ENCODE measurements at places on chromosomes 11 and 22.
A peak's percentile ranks its signal among the peaks of the same experiment; 100 is the strongest.

GRCh38 chr22:42317008-42317407, 46.6 kb upstream of the TCF20 start:
- peaks cover 4% of the 10 kb centered on the region for H3K27me3 ChIP-seq
- no peak overlapping the region for H3K27ac ChIP-seq
- DNase-seq = no peak

DNA sequence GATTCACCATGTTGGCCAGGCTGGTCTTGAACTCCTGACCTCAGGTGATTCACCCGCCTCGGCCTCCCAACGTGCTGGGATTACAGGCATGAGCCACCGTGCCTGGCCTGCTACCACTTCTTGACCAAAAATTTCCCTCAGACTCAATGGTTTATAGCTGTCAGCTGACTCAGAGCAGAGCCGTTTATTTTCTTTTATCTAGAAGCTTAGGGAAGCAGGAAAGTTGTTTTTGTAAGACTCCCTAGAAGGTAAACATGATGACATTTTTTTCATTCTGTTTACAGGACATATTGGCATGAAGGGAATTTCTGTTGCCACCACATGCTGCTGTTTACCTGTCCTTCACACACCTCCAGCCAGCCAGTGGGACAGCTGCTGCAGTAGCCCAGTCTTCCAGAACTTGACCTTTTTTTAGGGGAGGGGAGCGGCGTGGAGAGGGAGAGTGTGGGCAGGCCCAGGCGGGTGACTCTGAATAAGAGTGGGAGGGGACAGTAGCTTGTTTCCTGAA, 56.1 kb upstream of the PTPRJ start:
- H3K27me3 ChIP-seq = no peaks in the 10 kb centered on the region
- peak overlapping the region; percentile 5 for H3K27ac ChIP-seq
- H3K4me3 ChIP-seq = no peak overlapping the region

DNA sequence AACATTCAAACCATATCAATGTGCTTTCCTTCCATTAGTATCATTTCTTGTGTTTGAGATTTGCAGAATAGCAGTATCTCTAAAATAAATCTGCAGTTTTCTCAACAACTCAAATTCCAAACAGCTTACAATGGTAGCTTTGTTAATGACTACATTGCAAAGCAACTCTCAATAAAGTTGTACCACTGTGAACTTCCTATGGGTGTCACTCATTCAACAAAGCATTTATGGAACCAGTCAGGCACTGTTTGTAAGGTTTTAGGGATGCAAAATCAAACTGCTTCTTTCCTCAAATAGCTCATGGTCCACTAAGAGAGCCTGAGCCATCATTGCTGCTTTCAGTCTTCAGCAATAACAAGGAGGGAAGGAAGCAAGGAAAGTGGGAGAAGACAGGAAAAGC, 91.0 kb downstream of the CCDC83 start:
- no peak overlapping the region for H3K4me3 ChIP-seq
- no peaks in the 10 kb centered on the region for H3K36me3 ChIP-seq
- H3K27ac ChIP-seq = no peak overlapping the region
- peaks cover 21% of the 10 kb centered on the region for H3K4me1 ChIP-seq
- no peaks in the 10 kb centered on the region for H3K27me3 ChIP-seq
- DNase-seq = no peak

- DNase-seq = peak; percentile 57
- peaks cover 5% of the 10 kb centered on the region for H3K36me3 ChIP-seq
- H3K4me3 ChIP-seq = no peak overlapping the region
- peaks cover 20% of the 10 kb centered on the region for H3K4me1 ChIP-seq
Measured at GRCh38 chr22:19871845-19872778, 17.4 kb upstream of the GNB1L start.

- no peak overlapping the region for H3K4me3 ChIP-seq
- H3K36me3 ChIP-seq = peaks cover 92% of the 10 kb centered on the region
- no peaks in the 10 kb centered on the region for H3K4me1 ChIP-seq
- no peaks in the 10 kb centered on the region for H3K27me3 ChIP-seq
- H3K27ac ChIP-seq = peak overlapping the region; percentile 33
- no peak for DNase-seq
Measured at GRCh38 chr11:78221396-78222315, 32.9 kb downstream of the USP35 start.

- no peak overlapping the region for H3K27ac ChIP-seq
- no peaks in the 10 kb centered on the region for H3K27me3 ChIP-seq
- H3K36me3 ChIP-seq = no peaks in the 10 kb centered on the region
- H3K4me1 ChIP-seq = peaks cover 7% of the 10 kb centered on the region
- H3K4me3 ChIP-seq = no peak overlapping the region
Measured at GRCh38 chr11:27352781-27353180, 10.2 kb downstream of the CCDC34 start.

GRCh38 chr11:73969991-73970800, 12.4 kb downstream of the UCP2 start:
- H3K36me3 ChIP-seq = no peaks in the 10 kb centered on the region
- no peaks in the 10 kb centered on the region for H3K4me1 ChIP-seq
- no peak overlapping the region for H3K4me3 ChIP-seq

- H3K36me3 ChIP-seq = no peaks in the 10 kb centered on the region
- peaks cover 35% of the 10 kb centered on the region for H3K27me3 ChIP-seq
- no peak overlapping the region for H3K27ac ChIP-seq
- peak overlapping the region; percentile 53 for H3K4me3 ChIP-seq
Measured at GRCh38 chr11:20162824-20163782, 2.8 kb upstream of the DBX1 start.

DNA sequence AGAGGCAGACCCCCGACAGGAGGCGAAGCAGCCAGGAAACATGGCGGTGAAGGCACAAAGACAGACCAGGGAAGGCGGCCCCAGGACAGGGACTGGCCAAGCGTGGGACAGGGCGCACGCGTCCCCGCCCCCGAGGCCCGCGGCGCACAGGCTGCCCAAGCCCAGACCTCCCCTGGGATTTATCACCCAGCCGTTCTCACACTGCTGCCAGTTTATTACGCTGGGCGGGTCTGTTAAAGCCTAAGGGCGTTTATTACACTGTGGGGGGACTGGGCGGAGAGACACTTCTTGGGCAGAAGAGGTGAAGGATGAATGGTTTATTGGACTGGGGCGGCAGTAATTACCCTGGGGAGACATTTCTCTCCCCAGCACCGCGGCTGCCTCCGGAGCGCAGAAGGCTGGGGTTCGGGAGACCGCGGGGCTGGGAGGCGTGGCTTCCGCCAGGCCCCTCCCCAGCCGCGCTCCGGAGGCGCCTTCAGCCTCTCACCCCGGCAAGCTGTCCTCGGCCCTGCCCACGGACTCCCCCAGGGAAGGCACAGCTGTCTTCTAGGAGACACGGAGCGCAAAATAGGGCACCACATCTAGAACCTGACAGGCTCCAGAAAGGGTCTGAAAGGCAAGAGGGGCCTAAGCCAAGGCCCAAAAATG, 47.1 kb downstream of the SLC22A12 start:
- peaks cover 23% of the 10 kb centered on the region for H3K36me3 ChIP-seq
- H3K4me1 ChIP-seq = peaks cover 4% of the 10 kb centered on the region
- H3K27me3 ChIP-seq = no peaks in the 10 kb centered on the region
- no peak overlapping the region for H3K27ac ChIP-seq
- H3K4me3 ChIP-seq = peak overlapping the region; percentile 49

- no peak overlapping the region for H3K4me3 ChIP-seq
- H3K27ac ChIP-seq = no peak overlapping the region
- no peaks in the 10 kb centered on the region for H3K36me3 ChIP-seq
Measured at GRCh38 chr22:43945632-43946383, 9.4 kb upstream of the SAMM50 start.

DNA sequence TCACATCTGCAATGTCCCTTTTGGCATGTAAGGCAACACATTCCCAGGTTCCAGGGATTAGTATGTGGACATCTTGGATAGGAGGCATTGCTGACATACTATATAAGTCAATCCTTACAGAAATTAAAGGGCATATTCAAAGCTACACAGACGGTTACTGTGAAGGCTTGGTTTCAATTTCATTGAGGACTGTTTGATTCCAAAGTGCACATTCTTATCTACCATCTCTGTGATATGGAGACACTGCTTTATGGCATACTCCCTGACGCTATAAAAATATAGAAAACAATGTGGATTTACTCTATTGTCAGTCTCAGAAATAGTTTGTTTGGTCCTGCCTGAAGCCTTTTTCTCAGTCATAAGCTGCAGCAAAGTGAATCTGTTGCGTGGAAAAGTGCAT, 1486.7 kb downstream of the FAM181B start:
- H3K27me3 ChIP-seq = no peaks in the 10 kb centered on the region
- no peaks in the 10 kb centered on the region for H3K36me3 ChIP-seq
- no peaks in the 10 kb centered on the region for H3K4me1 ChIP-seq
- DNase-seq = no peak
- H3K4me3 ChIP-seq = no peak overlapping the region

- no peak overlapping the region for H3K4me3 ChIP-seq
- DNase-seq = no peak
- H3K27me3 ChIP-seq = no peaks in the 10 kb centered on the region
- H3K4me1 ChIP-seq = no peaks in the 10 kb centered on the region
Measured at GRCh38 chr11:2345050-2345449, 32.1 kb upstream of the CD81 start.

DNA sequence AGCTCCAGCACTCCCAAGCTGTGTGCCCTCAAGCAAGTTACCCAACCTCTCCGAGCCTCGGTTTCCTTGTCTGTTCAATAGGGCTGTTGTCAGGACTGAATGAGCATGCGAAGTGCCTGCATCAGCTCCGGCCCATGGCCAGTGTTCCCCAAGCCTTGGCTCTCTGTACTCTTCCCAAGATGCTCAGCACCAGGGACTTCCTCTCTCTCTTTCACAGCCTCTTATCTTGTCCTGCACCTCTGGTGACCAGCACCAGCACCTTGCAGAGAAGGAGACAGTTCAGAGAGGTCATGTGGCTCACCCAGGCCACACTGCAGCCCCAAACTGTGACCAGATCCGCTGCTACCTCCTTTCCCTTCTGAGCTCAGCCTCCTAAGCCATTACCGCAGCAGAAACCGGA, 120.3 kb upstream of the ANO1 start:
- no peak overlapping the region for H3K27ac ChIP-seq
- DNase-seq = no peak
- H3K27me3 ChIP-seq = no peaks in the 10 kb centered on the region
- no peak overlapping the region for H3K4me3 ChIP-seq
- H3K4me1 ChIP-seq = peaks cover 7% of the 10 kb centered on the region
- no peaks in the 10 kb centered on the region for H3K36me3 ChIP-seq

DNA sequence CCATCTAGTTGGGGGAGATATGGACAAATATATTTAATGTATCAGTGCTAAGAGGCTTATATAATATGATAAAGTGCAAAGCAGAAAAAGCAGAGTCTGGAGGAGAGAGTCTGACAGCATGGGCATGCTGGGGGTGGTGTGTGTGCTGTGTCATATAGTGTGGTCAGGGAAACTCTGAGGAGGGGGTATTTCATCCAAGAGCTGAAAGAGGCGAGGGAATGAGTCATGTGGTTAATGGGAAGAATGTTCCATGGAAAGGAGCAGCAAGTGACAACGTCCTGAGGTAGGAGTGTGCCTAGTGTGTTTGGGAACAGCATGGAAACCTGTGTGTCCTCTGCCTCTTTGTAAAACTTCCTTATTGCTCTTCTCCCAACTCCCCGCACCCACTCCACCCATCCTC, 38.0 kb downstream of the EIF3F start:
- H3K4me3 ChIP-seq = no peak overlapping the region
- H3K27me3 ChIP-seq = no peaks in the 10 kb centered on the region
- peak; percentile 16 for DNase-seq
- peaks cover 2% of the 10 kb centered on the region for H3K4me1 ChIP-seq
- no peak overlapping the region for H3K27ac ChIP-seq
- H3K36me3 ChIP-seq = no peaks in the 10 kb centered on the region

DNA sequence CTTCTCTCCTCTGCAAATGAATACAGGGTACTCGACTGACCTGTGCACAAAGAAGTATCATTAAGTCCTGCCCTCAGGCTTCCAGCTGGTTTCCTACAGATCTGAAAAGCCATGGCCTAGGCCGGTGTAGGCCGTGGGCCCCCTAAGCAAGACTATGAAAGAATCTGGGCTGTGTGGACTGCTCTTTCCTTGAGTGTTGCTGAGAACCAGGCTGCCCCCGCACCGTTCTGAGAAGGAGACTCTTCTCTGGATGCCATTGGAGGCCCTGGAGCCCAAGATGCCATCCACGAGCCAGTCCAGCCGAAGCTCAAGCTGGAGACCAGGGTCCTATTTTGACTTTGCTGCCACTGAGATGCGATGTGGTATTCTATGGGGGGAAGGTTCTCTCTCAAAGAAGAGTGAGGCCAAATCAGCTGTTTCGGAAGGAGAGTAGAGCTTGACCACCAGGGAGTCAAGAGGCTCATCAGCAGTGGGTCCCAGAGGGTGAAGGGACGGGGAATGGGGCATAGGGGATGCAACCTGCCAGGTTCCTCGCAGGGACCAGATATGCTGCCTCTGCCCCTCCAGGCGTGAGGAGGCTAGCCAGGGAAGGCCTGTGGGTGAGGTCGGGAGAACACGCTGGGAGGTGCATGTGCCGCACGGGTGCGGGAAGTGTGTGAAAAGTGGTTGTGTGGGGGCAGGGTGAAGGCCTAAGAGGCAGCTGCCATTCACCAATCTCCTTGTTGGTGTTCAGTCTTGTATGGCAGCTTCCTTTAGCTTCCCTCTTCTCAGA, 96.4 kb upstream of the B3GAT1 start:
- no peak overlapping the region for H3K27ac ChIP-seq
- no peak overlapping the region for H3K4me3 ChIP-seq
- H3K27me3 ChIP-seq = no peaks in the 10 kb centered on the region
- H3K36me3 ChIP-seq = no peaks in the 10 kb centered on the region
- no peaks in the 10 kb centered on the region for H3K4me1 ChIP-seq

Data from ascending aorta (tissue), 2 donors.